ENCODE measurements at places on chromosomes 12 and 14. TPM values are rescaled to one million over a fixed set of nuclear protein-coding genes. Genes with fewer than 3 reads are reported as not detected.

DNA sequence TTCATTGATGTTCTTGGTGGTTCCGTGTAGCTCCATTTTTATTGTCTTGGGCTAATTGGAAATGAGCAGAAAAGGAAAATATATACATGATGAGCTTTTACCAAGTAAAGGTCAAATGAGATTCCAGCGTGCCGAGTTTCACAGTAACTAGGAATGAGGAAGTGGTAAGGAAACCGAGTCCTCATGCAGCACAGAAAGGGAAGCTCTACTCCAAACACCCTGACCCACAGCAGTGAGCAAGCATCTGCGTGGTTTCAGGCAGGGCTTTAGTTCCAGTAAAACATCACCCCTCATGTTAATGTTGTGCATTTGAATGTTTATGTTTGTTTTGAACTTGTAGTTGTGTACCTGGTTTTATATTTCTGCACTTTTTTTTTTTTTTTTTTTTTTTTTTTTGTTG is 208.0 kb downstream of the SLC41A2 start:
- DNase-seq: no peak

GRCh38 chr14:103136388-103137271 is 13.4 kb downstream of the TNFAIP2 start:
- peak; percentile 66 for DNase-seq

DNA sequence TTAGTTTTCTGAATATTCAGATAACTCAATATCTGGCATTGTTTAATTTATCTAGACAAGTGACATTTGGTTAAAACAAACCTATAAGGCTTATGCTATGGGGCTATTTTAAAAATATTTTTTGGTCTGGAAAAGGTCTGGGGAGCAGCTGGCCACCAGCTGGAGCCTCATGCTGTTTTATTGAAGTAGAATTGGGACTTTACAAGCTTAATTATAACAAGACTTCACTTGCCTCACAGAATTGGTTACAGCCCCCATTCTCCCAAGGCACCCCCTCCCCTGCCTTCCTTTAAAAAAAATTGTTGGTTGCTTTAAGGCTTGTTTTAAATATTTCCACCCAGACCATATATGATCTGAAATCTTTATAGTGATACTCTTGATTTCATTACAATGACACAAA is 453.9 kb downstream of the ADAMTS20 start:
- DNase-seq: no peak

DNA sequence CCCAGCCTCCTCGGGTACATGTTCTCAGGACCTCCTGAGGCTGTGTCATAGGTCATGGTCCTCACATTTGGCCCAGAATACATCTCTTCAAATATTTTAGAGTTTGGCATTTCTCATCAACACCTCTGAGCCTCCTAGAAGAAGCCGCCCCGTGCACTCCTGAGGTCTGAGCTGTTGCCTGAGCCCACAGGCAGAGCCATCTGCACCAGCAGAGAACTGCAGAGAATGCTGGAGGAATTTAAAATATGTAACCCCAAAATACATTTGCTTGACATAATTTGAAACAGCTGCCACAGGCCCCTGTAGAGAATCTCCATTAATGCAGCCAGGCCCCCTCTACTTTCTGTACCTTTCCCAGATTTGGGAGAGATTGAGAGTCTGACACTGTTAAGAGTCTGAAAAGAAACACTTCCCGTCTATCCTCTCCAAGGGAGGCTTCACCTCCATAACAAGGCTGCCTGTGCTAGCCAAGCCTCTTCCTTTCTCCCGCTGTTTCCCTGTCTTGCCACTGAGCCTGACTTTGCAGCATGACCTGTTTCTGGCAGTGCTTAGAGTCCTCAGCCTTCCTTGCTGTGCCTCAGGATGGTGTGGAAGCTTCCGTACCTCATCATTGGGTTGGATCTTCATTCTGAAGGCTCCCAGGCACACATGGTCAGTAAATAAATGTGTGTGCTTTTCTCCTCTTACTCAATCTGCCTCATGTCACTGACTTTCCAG is 95.4 kb upstream of the SFSWAP start:
- no peak for DNase-seq

DNA sequence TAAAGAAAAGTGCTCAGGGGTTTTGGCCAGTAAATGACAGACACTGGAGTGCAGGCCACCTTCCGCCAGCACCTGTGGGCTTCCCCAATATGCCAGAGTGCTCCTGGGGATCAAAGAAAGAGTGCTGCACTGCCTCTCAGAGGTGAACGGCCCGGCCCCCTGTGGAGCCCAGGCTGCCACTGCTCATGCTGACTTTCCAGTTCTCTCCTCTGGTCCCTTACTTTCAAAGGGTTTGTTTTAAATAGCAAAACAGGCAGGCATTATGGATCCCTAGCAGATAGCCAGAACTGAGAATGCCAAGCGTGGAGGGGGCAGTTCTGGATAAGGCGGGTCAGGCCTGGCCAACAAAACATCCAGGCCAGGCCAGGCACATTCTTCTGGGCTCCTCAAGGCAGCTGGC is 59.6 kb downstream of the MDM2 start:
- no peak for DNase-seq

The C12orf50 gene
- total RNA-seq: not detected

DNA sequence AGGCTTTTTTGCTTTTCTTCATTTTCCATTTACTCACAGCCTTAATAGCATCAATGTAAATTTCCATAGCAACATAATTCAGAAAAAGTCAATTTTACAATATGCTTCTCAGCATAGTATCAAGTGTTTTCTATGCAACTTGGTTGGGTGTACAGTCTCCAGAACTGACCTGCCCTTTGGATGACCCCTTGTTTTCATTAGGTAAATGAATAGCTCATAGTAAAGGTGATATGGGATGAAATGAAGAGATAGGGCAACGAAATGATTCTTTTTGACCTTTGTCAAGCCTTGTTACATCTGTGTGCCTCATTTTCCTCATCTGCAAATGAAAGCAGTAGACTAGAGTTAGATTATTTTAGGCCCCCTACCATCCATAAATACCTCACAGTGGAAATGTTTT is 1081.0 kb downstream of the TMTC2 start:
- no peak for DNase-seq

The RPS6KL1 gene
- 18.6 TPM for total RNA-seq

GRCh38 chr12:24756479-24757024 is 192.3 kb downstream of the BCAT1 start:
- no peak for DNase-seq

DNA sequence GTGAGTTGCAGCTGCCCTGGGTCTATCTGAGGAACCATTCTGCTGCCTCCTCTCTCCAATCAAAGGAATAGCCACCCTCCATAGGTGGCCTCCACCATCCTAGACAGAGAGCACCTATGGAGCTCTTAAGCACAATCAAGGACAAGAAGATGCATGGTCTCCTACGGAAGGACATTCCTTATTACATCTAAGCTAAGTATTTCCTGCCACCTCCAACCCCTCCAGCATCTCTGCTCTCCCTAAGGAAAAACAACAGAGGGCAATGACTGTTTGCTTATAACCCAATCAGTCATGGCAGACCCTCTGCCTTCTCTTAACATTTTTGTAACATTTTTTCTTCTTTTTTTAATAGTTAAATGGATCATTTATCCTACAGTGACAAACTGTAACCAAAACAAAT is 14.8 kb upstream of the OR6J1 start:
- DNase-seq: no peak

DNA sequence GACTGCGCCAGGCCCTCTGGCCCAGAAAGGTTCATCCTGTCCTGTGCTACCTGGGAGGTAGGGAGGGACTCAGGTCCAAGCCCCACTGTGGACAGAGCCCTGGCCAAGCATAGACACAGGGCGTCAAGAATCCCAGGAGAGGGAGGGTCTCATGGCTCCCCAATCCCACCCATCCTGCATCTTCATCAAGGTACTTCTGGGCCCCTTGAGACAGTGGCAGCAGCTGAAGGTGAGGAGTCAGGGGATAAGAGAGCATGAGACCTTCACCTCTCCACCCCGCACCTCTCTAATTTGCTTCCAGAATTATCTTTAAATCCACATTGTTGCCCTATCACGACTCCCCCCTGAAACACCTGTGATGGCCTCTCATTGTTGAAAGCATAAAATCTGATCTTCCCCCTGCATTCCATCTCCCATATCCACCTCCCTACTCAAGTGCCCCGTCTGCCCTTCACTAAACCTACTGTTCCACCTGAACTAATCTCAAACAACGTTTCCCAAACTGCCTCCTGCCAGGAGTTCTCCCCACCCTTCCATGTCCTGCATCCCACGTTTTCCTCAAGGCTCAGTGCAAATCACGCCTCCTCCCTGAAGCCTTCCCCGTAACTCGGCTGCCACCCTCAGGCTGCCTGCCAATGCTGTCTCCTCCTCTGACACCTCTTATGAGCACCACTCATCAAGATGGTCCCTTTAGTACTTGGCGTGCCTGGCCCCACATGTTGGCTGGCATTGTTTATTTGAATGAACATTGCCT is 27.1 kb downstream of the KRT18 start:
- DNase-seq: peak; percentile 52

- DNase-seq: peak; percentile 87
Measured at GRCh38 chr14:49865431-49865859, 12.9 kb upstream of the NEMF start.

The PLCZ1 gene
- total RNA-seq: not detected

DNA sequence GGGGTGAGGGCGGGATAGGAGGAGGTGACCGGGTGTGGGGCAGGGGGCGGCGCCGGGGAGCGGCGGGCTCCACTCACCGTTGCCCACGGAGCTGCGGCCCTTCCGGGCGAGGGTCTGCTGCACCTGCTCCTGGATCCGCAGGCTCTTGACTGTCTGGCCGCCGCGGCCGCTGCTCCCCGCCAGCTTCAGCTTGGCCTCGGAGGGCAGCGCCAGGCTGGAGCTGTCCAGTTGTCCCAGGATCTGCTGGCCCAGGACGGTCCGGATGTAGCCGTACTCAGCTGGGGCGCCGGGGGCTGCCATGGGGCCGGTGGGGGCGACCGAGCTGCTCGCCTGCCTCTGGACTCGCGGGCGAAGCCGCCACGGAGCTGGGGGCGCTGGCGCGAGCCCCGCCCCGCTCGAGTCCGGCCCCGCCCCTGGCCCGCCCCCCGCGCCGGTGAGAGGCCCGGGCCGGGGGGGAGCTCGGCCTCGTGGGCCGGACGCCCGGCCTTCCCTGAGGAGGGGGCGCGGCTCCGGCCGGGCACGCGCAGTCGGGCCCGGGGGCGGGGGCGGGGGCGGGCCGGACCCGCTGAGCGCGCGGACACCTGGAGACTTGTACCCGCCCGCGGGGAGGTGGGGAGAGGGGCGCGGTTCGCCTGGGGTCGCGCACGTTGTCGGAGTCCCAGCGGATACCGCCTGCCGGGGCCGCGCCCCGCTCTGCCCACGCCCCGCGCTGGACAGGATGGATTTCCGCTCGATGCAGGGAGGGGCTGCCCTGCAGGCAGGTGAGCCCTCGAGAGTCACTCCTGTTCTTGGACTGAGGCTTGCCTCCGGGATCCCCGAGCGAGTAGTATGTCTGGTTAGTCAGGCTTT is at the start of gene PKP2:
Gene PKP2 (minus strand): TSS at position 346 of the 849 bp plus-strand sequence. CDS start 46 bp downstream, at position 300.
- peak; percentile 82 for DNase-seq

The NRL gene
- total RNA-seq: 0.77 TPM

The BMP4 gene
- 7.1 TPM for total RNA-seq

The DBX2 gene
- 0.07 TPM for total RNA-seq

Data from left ventricle myocardium superior (tissue), 1 donor.